A549 (cell line): ENCODE measurements at places on chromosomes 1 and 21. TPM values are rescaled to one million over a fixed set of nuclear protein-coding genes. Genes with fewer than 3 reads are reported as not detected.
A peak's percentile ranks its signal among the peaks of the same experiment; 100 is the strongest.

DNA sequence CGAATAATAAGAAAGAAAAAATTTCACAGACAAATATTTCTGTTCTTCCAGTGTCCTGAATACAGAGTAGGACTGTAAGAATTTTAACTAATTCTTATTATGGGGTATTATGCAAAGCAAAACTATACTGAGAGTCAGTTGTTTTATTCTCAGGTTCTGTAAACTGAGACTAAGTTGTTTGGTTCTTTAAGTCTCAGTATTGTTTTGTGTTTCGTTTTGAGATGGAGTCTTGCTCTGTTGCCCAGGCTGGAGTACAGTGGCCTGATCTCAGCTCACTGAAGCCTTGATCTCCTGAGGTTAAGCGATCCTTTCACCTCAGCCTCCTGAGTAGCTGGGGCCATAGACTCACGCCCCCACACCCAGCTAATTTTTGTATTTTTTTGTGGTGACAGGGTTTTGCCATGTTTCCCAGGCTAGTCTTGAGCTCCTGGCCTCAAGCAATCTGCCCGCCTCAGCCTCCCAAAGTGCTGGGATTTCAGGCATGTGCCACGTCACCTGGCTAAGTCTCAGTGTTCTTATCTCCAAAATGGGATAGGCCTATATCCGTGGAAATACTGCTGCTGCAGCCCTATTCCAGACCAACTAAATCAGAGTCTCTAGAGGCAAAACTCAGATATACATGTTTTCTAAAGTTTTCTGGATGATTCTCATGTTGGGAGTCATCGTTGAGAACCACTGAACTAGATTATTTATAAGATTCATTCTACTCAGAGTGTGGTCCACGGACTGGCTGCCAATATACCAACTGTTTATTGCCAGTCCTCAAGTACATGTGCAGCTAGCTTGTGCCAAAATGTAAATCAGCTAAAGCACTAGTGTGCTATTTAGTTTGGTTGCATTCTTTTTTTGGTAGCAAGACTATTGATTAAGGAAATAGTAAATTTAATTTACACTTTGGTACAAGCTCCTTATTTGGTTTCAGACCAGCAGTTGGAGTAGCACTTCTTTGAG, 116.6 kb downstream of the HS2ST1 start:
- no peak for DNase-seq

Gene ESPN
- polyA plus RNA-seq = 0.17 to 0.28 TPM (median 0.18 TPM) in 3 replicates

DNA sequence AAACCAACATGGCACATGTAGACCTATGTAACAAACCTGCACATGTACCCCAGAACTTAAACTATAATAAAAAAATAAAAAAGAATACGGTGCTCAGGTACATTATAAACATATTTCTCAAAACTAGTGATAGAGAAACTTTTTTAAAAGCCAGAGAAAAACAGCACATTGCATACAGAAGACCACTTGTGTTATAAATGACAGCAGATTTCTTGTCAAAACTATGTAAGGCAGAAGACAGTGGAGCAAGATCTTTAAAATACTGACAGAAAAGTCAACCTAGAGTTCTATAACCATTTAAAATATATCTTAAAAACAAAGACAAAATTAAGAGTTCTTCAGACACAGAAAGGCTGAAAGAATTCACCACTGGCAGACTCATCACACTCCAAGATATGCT, 144.7 kb downstream of the NEGR1 start:
- DNase-seq = no peak

DNA sequence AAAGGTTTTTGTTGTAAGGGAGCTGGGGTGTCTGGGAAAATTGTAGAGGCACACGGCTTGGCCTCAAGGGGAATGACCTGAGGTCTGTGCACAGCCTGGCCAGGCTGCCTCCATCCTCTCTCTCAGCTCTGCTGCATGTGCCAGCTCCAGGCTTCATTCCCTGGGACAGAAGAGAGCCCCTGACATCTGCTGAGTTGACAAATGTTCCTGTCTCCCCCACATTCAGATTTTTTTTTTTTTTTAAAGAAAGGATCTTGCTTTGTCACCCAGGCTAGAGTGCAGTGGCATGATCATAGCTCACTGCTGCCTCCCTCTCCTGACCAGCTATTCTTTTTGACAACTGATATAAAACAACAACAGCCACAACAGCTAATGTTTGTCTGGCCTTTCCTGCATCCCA, 84.4 kb downstream of the PCNX2 start:
- no peak for DNase-seq

Gene SOX13
- 6.8 to 7.3 TPM (median 7.0 TPM) in 3 replicates for polyA plus RNA-seq

GRCh38 chr1:114173680-114174079, 20.0 kb upstream of the SYT6 start:
- no peak for DNase-seq

DNA sequence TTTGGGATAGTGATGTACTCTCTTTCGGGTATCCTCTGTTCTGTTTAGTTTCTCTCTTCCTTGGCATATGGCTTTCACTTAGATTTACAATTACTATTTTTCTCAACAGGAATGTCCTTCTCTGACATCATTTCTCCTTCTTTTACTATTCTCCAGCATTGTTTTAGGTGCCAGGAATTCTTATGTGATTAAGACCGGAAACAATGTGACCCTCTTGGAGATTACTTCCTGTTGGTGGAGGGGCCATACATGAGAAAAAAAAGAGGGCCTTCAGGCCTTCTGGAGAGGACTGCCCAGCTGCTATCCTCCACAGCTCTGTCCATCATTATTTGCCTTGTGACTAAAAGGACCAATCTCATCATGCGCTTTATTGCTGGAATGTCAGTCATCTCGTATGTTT, 50.4 kb upstream of the ADAMTS5 start:
- no peak for DNase-seq

- DNase-seq = no peak
These were observed 40.3 kb upstream of the ETV3 start for GRCh38 chr1:157178490-157178889.

Gene AGO1
- polyA plus RNA-seq = 5.2 to 5.7 TPM (median 5.6 TPM) in 3 replicates

- no peak for DNase-seq
These were observed 4.3 kb upstream of the HEYL start for GRCh38 chr1:39643705-39644104.

GRCh38 chr1:118984722-118985639, 3.2 kb downstream of the TBX15 start:
- no peak for DNase-seq

Gene BMP8B
- polyA plus RNA-seq = 2.3 to 2.7 TPM (median 2.5 TPM) in 3 replicates

DNA sequence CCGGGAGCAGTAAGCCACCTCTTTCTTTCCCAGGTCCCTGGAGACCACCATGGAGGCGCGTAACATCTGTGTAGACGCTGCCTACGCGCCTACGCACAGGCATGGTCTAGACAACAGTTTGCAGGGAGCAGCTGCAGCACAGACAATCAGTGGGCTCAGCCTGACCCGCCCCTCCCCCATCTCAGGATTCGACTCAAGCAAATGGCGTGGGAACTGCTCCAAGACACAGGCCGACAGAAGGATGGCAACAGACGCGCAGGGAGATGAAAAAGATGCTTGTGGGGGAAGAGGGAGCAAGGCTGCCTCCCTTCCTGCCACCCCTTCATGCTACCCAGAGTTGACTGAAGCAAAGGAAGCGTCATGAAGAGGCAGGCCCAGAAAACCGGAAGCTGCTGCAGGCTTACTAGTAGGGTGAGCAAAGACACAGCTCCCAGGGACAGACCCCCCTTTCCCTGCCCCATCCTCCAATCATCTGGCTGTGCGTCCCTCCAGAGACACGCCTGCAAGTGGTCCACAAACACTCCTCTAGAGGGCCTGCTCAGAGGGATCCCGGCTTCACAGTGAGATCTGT, 19.5 kb downstream of the STK40 start:
- DNase-seq = no peak

DNA sequence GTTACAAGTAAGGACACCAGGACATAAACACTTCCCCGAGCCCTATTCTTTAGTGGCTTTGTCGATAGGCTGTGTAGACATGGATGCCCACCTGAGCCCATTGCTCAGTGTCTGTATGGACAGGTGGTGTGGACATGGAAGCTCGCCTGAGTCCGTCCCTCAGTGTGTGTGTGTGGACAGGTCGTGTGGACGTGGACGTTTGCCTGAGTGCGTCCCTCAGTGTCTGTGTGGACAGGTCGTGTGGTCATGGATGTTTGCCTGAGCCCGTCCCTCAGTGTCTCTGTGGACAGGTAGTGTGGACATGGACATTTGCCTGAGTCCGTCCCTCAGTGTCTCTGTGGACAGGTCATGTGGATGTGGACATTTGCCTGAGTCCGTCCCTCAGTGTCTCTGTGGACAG, 38.7 kb upstream of the COL6A2 start:
- DNase-seq = no peak

DNA sequence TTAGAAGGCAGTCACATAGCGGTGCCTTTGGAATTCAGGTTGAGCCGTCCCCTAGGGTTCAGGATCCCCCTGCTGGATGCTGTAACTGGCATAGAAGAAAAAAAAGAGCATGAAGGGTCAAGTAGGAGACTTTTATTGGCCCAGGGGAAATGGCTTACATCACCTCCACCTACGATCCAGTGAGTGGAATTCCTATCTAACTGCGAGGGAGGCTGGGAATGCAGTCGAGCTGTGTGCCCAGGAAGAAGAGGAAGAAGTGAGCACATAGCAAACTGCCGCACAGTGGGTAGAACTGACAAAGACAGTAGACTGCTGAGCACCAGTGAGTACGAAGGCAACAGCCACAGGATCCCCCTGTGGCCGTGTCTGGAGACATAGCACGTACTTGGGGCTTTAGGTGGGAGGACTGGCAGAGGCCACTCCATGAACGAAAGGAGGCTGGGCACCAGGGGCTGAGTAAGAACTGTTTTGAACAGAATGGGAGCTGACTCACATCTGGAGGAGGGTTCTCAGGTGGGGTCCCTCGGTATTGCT, 79.2 kb downstream of the RNF220 start:
- DNase-seq = no peak

DNA sequence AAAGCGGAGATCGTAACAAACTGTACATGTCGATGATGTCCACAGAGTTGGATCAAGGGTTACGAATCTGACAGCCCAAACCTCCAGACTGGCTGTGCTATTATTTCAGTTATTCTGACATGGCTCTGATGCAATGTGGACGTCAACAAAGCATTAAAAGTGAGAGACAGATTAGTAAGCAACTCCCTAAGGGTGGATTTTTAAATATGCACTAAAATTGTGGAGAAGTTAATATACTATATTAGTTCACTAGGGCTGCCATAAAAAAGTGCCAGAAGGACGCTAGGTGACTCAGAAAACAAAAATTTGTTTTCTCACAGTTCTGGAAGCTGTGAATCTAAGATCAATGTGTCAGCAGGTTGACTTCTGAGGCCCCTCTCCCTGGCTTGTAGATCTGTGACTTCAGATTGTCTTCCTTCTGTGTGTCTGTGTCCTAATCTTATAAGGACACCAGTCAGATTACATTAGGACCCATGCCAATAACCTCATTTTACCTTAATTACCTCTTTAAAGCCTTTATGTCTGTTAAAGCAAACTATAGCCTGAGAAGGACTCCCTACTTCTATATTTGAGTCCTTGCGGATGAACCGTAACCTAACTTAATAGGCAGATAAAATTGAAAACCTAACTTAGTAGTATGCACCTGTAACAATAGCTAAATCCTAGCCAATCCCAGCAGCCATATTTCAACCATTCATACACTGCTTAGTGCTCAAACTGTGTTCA, 66.0 kb upstream of the BACH1 start:
- no peak for DNase-seq

Gene CFAP74
- 0.03 to 0.05 TPM in 2 of 3 replicates, not detected in the other for polyA plus RNA-seq

GRCh38 chr1:101235696-101236515, 913 bp upstream of the S1PR1 start:
- DNase-seq = no peak

DNA sequence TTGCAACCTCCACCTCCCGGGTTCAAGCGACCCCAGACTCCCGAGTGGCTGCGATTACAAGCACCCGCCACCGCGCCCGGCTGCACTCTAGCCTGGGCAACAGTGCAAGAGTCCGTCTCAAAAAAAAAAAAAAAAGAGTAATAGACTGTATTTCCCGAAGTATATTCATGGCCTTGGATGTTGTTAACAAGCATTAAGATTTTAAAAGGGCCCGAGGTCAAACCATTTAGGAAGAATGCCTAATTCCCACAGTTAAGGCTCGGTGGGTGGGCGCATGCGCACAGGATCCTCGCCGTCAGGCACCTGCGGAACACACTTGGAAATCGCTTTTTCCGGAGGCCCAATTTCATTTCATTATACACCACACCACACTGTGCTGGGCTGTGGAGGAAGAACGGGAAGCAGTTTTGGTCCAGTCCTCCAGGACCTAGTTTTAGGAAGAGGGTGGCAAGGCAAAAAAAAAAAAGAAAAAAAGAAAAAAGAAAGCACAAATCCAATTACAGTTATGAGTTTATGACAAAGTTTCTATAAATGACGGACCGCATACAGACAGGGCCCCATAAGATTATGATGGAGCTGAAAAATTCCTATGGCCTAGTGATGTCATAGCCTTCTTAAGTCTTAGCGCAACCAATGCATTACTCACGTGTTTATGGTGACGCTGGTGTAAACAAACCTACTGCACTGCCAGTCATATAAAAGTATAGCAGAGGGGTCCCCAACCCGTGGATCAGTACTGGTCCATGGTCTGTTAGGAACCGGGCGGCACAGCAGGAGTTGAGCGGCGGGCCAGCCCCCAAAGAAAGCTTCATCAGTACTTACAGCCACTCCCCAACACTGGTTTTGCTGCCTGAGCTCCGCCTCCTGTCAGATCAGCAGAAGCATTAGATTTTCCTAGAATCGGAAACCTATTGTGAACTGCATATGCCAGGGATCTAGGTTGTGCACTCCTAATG, 38.2 kb downstream of the H3-3A start:
- DNase-seq = peak; percentile 91

Gene GPR37L1
- 0.08 to 0.09 TPM (median 0.09 TPM) in 3 replicates for polyA plus RNA-seq

DNA sequence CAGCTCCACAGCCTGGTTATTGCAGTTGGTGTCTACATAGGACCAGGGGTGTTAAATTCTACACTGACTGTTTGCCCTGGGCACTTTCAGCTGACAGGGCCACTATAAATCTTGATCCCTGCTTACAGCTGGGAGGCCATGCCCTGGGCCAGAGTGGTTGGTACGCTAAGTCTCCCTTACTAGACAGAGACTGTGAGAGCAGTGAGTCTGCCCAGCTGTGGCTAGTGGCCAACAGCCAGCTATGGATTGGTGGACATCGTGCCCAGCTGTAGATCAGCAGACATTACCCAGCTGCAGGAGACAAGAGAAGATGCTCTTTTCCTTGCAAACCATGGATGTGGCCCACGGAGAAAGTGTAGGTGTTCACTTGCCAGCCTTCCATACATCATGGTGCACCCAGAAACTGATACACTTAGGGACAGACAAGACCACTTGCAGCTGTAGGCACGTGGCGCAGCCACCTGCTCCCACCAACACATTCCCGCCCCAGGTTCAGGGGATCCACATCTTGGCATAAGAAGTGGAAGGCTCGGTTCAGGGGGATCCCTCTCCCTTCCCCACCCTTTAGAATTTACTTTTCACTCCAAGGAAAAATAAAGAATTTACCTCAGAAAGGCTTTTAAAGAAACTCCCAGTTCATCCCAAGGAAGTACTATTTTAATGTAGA, 16.4 kb upstream of the PAX7 start:
- DNase-seq = no peak

GRCh38 chr1:199859491-199859933, 168.0 kb upstream of the NR5A2 start:
- DNase-seq = peak; percentile 71

GRCh38 chr1:230494514-230494913, 68.4 kb upstream of the PGBD5 start:
- DNase-seq = no peak

Gene ROR1
- polyA plus RNA-seq = 6.5 to 9.4 TPM (median 8.2 TPM) in 3 replicates

- no peak for DNase-seq
These were observed 43.4 kb downstream of the ITSN1 start for GRCh38 chr21:33685613-33686197.

Gene FNDC10
- 2.7 to 4.2 TPM (median 4.0 TPM) in 3 replicates for polyA plus RNA-seq

GRCh38 chr1:230735447-230735846, 11.7 kb upstream of the CAPN9 start:
- no peak for DNase-seq
